Stimulated activated CD4-positive, alpha-beta T cell treated with anti-CD3 and anti-CD28 coated beads, TNF-alpha, amount 100 ng/mL, for 24 hours (primary cell): ENCODE measurements at places on chromosomes 16 and 17.

DNA sequence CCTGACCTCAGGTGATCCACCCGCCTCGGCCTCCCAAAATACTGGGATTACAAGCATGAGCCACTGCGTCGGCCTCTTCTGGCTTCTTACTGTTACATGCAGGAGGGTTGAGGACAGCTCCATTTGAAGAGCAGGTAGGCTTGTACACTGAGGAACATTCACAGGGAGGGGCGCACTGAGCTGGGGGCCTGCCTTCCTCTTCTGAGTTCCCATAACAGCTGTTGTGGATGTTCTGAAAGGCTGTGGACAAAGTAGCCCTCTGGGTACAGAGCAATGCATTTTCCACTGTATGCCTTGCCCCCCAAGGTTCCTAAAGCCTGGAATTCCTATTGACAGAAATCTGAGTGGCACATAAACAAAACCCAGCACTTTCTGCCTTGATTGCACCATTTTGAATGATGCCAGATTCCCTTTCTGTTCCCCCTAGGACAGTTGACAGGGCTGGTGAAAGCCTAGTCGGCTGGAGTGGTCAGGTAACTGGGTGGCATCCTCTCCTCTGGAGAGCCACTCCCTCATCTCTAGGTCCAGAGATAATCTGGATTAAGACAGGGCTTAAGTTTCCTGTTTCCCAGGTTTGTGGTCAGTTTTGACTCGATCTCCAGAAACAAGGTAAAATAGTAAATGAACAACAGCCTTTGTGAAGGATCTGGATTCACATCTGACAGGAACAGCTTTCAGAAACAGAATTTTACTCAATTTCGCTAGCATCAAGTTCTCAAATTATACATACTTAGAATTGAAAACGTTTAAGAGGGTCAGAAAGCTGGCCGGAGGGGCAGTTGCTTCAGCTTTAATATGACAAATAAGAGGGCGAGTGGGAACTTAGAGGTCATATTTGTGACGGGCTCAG lies 1.3 kb upstream of the CDK5R1 start:
- no peak for DNase-seq

DNA sequence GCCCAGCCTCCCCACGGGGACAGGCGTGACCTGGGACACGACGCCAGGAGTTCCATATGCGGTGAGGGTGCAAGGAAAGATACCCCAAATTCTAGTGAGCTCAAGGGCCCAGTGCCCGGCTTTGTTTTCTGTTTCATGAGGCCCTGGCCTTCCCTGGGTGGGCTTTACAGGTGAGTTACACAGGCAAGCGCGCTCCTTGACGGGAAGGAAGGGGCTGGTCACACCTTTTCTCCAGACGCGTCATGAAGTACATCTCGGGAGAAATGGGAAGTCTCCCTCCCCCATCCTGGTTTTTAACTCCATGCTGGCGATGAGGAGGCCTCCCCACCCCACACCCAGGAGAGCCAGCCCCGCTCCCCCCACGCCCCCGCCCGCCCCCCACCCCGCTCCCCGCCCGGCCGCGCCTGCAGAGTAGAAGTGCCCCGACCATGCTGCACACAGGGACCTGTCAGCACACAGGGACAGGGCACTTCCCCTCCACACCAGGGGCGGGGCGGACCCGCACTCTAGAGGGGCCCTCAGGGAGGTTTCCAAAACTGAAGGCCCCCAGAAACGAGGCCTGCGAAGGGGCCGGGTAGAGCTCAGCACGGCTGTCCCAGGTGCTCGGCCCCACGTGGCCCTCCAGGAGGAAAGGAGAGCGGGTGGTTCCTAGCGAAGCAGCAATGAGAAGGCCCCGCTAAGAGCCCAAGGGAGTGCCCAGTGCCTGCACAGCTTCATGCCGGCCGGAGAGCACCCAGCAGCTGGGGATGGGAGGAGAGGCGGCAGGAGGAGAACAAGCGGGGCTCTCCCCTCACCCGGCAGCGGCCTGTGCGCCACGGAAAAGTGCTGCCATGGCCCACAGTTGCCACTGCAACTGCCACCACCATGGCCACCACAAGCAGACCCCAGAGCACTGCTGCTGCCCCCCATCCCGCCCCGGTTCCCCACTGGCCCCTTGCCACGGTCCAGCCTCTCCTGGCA lies 7.7 kb downstream of the CYB561 start:
- no peak for DNase-seq

DNA sequence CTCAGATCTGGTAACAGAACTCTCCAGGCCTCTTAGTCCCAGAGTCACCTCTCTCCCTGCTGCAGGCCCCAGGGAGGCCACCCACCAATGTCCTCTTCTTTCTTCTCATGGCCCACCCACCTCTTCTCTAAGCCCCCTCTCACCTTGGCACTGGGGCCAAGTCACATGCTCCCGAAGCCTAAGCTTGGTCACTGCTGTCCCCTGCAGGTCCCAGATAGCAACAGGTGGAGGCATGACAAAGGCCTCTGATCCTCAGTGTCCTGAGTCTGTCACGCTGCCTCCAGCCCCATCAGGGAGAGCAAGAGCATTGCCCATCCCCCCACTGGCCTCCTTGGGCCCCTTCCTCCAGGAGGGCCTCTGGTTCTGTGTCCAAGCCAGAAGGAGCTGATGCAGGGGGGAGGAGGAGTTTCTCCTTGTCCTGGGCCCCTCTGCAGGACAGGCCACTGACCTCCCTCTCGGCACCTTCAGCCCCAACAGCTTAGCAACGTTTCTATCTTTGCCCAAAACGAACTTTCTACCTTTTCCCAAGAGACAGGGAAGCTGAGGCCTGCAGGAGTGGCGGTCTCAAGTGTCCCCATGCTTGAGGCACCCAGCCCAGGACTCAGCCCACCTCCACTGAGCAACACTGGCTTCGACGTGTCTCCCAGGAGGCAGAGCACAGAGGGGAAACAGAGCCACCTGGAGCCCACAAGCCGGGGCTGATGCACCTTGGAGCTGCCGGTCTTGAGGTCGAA lies 8.6 kb downstream of the P2RX1 start:
- DNase-seq: no peak

DNA sequence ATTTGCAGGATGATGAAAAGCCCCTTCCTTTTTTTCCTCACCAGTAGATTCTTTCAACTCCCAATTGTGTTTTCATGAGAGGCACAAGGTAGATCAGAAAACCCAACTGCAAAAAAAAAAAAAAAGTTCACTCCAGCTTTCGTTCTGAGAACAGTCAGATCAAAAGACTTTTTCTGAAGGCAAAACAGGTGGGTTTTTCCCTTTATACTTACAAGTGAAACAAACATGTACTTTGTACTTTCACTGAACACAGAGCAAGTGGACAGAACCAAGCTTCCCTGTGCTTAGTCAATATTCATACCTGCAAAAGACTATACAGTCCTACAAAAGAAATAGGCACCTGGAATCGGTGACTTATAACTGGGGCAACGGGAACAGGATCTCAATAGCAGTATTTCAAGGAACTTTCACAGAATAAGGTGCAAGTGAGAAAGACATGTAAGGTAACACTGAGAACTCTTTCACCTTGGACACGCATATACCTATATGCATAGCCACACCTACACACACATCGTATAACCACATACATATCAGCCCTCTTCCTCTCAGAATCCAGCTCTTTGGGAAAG lies 54.1 kb downstream of the TOX3 start:
- no peak for DNase-seq

DNA sequence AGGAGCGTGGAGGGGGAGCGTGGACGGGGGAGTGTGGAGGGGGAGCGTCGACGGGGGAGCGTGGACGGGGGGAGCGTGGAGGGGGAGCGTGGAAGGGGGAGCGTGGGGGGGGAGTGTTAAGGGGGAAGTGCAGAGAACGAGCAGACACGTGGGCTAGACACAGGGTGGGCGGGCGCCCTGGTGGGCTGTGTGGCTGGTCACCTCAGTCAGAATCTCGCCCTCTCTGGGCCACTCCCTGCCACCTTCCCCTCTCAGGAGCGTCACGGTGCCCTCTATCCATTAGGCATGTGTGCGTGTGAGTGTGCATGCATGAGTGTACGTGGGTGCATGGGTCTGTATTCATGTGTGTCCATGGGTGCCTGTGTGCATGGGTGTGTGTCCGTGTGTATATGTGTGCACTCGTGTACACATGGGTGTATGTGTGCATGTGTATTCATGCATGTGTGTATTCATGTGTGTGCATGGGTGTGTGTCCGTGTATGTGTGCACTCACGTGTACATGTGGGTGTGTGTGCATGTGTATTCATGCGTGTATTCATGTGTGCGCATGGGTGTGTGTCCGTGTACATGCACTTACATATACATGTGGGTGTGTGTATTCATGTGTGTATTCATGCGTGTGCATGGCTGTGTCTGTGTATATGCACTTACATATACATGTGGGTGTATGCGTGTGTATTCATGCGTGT lies 49.3 kb upstream of the PABPN1L start:
- DNase-seq: no peak

DNA sequence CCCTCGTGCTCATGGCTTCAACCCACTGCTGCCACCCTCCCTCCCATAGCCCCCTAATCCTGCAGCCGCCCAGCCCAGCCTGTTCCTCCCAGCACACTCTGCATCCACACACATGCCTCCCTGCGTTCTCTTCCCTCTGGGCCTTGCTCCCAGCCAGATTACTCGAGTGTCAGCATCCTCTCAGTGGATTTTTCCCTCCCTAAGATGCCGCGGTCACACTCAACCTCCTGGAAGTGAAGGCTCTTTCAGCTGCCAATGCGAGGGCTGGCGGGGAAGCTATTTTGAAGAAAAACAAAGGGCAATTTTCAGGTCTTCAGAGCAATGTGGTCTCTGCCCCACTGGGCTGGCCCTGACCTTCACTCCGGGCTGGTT lies 23.2 kb upstream of the CACNG5 start:
- no peak for DNase-seq

DNA sequence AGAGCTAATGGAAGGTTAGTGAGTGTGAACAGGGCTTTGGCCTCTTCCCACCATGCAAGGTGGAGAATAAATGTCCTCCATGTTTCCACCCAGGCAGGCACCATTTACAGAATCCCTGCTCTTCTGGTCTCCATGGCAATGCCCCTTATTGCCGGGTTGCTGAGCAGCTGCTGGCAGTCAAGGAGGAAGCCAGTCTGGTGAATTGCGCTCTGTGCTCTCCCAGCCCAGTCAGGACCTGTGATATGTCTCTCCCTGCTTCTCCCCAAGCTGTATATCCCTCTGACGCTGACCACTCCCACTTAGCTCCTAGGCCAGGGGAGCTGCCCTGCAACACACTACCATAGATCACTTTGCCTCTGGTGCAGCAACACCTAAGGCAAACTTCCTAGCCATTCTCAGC lies 402.1 kb upstream of the ERCC4 start:
- no peak for DNase-seq
